ENCODE measurements at places on chromosomes 11 and 22.

DNA sequence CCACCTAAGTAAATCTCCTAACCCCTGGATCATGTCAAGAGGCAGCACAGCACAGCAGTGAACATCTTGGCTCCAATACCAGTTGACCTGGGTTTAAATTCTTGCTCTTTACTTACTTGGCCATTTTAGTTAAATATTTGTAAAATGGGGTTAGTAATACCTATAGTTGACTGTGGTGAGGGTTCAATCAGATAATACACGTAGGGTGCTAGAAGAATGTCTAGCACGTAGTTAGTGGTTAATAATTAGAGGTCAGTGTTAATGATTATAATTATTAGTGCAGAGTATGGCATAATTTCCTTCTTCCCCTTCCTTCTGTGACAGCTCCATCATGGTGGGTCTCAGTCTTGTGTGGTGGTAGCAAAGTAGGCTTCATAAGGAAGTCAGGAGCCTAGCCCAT lies 520.8 kb downstream of the INSC start:
- no peak for DNase-seq

DNA sequence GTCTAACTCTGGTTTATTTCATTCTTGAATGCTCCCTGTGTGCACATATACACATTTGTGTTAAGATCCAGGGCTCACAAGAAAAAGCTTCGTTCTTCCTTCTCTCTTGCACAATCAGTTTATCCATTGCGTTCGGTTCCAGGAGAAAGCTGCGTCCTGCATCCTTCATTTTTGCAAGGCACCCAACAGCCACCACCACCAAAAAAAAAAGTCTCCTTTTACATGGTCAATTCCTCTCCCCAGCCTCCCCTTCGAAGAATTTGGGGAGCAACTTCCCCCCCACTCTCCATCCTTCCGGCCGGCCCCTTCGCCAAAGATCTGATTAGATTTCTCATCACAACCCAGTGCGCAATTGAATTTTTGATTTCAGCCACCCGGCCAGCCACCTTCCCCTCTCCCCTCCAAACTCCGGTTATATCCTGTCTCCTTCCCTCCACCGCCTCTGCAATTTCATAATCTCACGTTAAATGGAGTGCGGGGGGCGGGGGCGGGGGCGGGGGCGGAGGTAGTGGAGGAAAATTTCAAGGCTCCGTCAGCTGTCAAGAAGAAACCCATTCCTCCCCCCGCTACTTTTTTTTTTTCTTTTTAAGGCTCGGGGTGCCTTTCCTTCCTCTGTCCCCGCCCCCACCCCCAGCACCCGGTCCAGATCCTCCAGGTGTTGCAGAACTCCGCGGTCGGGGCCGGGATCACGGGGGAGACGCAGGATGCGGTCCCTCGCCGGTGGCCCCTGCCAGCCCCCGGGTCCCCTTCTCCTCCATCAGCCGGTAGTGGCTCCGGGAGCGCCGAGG lies 1166.5 kb downstream of the LRRC4C start:
- DNase-seq: no peak

DNA sequence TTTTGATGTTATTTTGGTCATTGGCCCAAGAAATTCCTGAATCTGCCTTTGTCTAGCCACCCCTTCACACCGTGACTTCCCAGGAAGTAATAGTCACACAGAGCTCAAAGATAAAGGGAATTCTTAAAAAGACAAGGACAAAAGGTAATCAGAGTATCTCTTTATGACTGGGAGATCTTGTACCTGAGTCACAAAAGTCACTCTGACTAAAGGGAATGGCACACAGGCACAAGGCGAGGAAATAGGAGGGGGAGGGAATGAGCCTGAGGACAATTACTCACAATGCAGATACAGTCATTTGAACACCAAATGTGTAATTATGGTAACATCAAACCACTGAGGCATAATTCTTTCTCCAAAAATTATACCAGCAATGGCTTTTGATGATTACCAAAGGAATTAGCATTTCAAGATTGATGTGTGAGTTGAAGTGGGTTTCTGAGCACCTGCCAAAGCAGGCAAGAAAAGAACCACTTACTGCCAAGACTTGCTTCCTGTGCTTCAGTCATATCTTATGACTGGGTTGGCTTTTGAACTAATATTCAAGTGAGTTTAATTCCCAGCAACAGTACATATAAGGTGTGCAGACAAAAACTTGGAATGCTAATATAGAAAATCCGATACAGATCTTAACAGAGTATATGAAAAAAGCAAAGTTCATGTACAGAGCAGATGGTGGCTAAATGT lies 856.4 kb downstream of the LRRC4C start:
- no peak for DNase-seq

DNA sequence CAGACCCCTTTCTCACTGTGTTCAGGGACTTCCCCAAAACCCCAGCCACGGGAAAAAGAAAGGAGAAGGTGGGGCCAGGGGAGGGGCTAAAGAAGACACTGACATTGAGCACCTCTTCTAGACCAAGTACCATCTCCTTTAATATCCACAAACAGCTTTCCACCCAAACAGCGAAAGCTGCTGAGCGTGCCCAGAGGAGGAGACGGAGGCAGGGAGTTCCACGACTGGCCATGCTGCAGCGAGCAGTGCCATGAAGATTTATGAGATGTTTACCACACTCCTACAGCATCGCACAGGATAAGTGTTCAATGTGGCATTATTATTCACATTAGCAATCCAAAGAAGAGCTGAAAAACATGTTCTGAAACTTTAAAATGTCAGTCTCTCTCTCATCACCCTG lies 127.4 kb downstream of the LARGE1 start:
- DNase-seq: no peak

DNA sequence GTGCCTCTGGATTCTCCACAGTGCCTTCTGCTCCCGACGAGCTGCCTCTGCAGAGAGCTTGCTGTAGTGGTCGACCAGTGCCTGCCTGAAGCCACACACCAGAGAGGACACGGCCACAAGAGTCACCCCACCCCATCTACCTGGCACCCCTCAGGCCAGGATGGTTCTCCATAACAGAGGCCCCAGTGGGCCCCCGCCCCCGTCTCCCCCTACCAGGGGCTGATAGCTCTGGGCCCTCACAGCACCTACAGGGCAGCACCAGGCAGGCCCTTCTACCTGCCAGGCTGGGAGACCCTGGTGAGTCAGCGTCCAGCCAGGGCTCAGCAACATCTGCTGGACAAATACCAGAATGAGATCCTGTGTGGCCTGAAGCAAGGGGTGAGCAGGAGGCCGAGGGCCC lies 21.7 kb downstream of the SELENOO start:
- DNase-seq: no peak

DNA sequence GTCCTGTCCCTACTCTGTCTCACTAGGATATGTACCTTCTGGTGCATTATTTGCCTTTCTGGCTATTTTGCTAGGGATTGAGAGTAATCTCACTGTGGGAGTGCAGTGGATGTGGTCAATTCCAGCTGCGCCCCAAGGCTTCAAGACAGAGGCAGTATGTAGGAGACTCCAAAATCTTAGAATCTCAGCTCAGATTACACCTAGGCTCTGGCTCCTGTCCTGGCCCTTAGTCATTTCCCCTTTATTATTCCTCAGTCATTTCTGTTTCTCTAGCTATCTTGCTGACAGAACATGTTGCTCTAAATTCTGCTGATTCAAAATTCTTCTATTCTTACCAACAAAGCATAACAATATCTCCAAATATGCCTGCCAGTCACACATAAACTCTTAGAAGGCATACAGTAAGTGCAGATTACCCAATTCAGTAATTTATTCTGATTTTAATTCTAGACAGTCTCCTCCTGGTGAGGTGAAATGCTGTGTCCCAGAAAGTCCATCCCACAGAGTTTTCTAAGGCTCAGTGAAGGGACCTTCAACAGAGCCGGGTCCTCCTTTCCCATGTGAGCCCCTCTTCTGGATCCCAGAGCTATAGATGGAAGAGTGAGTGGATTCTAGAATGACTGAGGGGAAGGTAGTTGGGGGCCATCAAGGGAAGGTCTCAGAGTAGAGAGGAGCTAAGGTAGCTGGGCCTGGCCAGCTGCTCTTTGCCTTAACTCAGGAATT lies 24.3 kb upstream of the GLYATL1 start:
- DNase-seq: no peak

DNA sequence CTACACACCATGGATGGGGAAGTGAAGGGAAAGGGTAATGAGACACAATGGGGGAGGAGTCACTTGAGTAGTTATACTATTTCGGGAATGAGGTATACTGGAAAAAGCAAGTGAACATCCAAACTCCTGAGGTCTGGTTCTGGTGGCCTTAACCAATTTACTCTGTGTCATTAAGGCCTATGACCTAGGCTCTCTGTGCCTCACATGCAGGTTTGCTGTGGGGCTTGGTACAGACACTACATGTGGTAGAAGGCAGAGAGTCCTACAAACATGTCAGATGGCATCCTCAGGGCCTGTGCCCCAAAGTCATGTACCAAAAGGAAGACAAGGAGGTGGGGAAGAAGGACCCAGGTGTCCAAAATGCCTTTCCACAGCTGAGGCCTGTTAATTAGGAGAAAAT lies 98.9 kb downstream of the TRIM29 start:
- no peak for DNase-seq

DNA sequence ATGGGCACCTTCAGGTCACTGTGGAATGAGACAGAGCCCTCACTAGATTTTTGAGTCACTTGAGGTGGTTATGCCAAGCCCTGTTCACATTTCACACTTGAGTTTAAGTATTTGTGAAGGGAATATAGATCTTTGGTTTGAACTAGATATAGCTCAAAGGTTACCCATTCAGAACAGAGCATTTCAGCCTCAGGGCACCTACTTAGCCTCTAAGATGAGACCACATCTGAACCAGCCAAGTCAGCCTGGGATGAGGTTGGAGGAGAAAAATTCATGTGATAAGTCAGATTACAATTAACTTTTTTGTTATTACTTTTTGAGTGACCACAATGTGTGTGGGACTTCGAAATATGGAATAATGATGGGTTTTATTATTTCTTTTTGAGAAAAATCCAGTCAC lies 127.8 kb downstream of the TEAD1 start:
- DNase-seq: no peak

DNA sequence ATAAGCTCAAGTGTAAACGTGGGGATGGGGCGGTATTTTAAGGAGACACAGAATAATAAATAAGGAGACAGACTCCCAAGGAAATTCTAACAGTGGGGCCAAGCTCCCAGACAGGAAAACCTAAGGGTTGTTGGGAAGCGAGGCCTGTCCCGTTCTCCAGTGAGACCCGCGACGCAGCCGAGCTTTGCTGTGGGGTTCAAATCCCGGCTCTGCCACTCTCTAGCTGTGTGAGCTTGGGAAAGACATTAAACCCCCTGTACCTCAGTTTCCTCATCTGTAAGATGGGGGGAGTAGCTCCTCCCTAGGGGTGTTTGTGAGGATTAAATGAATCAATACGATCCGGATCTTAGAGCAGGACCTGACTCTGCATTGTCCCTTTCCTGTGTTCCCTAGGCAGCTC lies 106.8 kb downstream of the TRIM29 start:
- DNase-seq: no peak

GRCh38 chr11:115396533-115396932 lies 107.7 kb downstream of the CADM1 start:
- no peak for DNase-seq

- DNase-seq: no peak
These were observed 27.0 kb upstream of the LRRC4C start for GRCh38 chr11:41486424-41486823.

- DNase-seq: no peak
These were observed 36.2 kb upstream of the HEPHL1 start for GRCh38 chr11:93984936-93985335.

DNA sequence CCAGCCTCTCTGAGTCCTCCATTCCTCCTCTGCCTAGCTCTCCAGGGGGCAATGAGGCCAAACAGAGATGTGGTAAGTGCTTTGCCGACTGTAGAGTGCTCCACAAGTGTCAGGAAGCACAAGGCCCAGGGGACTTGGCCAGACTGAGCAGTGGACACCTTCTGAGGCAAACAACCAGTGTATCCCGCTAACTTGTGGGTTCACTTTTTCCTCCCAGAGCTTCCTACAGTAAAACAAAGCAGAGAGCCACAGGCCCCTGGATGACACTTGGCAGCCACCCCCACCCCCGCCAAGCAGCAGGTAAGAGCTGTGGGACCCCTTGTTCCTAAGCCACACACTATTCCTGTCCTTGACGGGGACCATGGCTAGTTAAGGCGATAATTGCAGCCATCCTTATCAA lies 160.9 kb downstream of the CACNA1I start:
- no peak for DNase-seq

GRCh38 chr11:82845356-82846353 lies 54.6 kb downstream of the PRCP start:
- no peak for DNase-seq

DNA sequence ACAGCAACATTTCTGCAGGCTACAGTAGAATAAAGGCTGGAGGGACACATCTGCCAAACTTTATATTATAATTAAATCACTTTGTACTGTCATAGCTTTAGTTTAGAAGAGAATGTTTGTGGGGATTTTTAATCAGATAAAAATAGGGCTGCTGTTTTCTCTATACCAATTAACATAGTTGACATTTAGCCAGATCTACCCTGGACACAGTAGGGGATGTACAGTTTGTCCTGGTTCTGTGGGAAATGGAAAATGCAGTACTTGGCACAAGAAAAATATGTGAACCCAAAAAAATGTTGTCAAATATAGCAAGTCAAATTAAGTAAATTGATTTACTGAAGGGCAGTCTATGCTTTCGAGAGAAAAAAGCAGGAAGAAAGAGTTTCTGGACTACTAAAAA lies 20.8 kb upstream of the PICALM start:
- no peak for DNase-seq

GRCh38 chr11:20536784-20537183 lies 62.6 kb upstream of the SLC6A5 start:
- no peak for DNase-seq

DNA sequence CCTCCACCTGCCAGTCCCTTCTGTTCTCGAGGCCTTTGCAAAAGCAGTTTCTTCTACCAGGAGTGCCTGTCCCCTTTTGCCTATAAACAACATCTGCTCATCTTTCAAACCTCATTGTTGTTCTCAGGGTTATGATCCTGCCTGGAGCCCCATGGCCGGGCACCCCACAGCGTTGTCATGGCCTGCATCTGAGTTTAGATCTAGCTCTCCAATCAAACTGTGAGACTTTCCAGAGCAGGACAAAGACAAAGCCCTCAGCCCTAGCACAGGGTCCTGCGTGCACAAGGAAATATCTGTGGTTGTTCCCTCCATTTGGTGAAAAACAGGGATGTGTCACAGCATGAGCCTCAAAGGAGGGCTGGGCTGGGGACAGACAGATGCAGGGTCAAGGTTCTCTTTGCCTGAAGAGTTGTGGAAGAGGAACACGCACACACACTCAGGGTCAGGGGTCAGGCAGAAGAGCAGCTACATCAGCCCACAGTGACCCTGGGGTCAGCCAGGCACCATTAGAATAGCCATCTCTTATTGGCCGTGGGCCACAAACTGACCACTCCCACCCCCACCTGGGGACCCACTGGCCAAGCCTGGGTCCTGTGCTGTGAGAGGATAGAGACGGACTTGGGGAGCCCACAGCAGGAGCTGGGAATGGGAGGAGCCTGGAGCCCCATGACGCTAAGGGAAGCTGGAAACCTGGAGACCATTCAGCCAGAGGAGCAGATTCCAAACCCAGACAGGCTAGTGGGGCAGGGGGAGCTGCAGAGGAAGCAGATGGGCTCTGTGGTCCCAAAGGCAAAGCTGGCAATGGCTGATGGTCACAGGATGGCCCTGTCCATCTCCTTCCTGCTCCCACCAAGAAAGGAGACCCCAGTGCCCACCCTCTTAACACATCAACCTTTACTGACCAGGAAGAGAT lies 99.4 kb downstream of the PDE2A start:
- no peak for DNase-seq

Data from esophagus squamous epithelium (tissue), 5 donors.